Erythroblast (primary cell): ENCODE measurements at places on chromosomes 3 and 15.

- DNase-seq: no peak
Measured at GRCh38 chr15:34126522-34126921, 24.6 kb downstream of the PGBD4 start.

DNA sequence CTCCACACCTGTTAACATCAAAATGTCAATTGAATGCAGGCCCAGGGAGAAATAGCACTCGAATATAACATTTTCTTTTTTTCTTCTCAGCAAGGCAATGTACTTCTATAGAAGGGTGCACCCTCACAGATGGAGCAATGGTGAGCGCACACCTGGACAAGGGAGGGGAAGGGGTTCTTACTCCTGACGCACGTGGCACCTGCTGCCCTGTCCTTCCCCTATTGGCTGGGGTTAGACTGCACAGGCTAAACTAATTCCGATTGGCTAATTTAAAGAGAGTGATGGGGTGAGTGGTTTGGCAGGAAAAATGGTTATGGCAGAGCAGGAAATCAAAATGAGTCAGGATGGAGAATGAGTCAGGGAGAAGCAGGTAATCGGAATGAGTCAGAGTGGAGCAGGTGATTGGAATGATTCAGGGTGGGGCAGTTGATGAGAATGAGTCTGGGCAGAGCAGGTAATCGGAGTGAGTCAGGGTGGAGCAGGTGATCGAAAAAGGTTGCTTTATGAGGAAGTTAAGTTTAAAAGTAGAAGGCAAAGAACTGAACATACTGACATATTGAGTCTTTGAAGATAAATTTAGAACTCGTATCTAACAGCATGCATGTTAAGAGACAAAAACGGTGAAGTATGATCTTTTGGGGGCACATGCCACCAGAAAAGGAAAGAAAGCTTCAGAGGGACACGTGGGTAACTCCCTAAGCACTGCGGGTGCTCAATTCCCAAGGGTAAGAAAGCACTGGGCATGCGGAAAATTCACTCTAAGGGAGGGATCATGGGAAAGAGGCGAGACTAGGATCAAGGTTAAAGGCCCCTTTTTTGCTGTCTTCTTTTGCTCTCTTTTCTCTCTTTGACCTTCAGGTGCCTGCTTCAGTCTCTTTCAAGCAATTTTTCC lies 72.9 kb upstream of the GALNT15 start:
- DNase-seq: no peak

DNA sequence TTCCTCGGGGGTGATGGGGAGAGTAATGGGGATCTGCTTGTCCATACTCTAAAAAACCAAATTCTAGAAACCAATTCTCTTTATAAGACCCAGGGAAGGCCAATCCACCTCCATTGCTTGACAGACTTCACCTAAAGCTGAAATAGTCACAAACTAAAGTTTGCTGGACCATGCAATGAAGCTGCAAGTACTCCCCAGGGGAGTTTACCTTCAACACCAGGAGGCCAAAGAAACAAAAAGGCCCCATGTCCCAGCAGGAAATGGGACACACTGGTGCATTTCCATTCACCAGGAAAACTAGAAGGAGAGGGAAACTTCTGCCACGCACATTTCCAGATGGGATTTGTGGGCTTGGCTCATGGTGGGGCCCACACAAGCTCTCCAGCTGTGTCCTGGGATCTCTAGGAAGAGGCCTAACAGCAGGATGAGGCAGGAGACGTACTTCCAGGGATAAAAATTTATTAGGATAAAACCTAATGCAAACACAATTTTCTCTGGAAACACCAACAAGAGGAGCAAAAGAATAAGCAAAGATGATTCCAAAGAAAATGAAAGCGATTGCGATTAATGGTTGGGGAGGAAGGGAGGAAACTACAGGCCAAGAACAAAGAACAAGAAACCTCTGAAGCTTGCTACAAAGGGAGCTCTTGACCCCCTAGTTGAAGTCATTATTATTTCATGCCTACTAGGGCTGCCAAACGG lies 238.0 kb upstream of the LRTM1 start:
- DNase-seq: no peak

GRCh38 chr3:152381881-152382295 lies 113.2 kb downstream of the MBNL1 start:
- no peak for DNase-seq

DNA sequence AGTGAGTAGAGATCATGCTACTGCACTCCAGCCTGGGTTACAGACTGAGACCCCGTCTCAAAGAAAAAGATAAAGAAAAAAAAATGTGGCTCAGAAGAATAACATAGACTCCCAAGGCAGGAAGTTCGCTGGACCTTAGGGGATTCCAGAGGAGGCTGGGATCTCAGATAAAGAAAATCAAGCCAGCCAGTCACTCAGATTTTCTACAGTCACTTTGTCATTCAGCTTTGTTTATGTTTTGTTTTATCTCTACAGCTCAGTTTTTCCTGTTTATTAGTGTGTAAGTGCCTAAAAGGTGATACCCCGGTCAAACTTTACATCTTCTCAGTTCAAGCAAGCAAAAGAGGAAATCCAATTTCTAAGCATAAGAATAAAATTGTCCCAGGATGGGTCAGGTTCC lies 6.3 kb downstream of the TMEM202 start:
- no peak for DNase-seq

GRCh38 chr3:159371961-159372360 lies 570.1 kb downstream of the MFSD1 start:
- DNase-seq: no peak

DNA sequence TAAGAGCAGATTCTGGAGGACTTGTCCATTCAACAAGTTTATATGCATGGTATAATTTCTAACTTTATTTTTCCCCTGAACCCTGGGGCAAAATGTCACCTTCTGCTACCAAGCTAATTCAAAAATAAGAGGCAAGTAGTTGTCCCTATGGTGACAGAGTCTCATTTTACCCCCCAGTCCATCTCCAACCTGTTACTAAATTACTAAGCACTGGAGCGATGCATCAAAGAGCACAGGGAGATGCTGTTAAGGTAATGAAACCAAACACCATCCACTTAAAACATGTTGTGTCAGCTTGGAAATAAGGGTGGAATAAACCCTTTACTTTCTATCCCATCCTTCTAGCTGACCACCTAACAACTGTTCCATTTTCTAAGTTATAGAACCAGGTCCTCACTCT lies 417.4 kb upstream of the ATP11B start:
- no peak for DNase-seq

DNA sequence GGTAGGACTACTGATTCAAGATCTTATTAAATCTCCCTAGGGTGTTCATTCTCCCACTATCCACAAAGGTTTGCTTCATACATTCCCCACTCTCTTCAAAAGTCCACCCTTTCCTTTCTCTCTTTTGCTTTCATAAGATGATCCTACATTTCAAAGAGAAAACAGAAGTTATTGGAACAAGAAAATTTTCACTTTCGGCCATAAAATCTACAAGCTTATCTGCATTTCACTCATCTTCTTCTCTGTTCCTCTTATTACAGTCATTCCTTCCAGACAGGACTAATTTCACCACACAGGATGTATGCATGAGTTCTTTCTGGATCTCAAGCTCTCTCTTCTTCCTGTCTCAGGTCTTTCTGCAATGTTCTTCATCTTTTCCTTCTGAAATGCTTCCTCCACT lies 238.7 kb downstream of the ISL2 start:
- DNase-seq: no peak

- no peak for DNase-seq
Measured at GRCh38 chr3:119601154-119601553, 3.5 kb downstream of the PLA1A start.

DNA sequence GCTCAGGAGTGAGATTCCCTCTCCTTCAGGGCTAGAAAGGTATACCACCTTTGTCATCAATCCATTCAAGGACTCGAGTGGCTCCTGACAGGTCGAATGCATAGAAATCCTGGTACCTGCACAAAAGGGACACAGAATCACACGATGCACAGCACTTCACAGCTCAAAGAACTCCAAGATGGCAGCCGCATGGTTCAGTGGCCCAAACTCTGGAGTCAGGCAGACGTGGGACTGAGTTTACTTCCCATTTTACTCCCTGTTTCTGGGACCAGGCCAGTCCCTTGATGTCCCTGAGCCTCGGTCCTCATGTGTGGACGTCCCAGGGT lies 536 bp downstream of the WDR73 start:
- DNase-seq: no peak

DNA sequence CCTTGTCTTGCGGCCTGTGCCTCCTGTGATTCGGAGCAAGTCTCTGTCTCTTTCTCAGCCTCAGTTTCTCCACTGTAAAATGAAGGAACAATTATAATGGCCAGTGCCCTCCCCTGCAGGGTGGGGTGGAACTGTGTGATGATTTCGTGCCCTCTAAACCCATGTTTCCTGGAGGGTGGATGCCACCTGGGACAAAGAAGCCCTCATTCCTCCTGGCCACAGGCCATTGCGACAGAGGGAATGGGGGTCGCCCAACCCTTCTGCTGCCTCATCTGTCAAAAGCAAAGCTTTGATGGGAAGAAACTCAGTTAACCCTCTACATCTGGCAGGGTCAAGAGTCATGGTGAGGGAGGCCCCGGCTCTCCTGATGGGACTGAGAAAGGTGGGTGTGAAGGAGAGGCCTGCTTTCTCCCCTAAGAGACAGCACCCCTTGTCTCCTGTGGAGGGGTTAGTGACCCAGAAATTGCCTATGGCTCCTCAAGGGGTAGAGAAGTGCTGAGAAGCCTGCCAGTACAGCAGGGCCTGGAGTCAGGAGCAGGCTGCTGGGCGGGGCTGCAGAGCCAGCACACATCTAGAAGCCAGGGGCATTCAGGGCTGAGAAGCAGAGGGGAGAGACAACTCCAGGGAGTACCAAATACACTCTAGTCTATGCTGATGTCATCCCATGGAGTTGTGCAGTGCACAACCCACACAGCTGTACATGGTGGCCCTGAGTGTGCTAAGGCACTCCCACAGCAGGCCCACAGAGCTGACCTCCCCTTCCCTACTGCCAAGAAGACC lies 61.0 kb downstream of the PLXNA1 start:
- DNase-seq: no peak

- DNase-seq: no peak
Measured at GRCh38 chr3:78888635-78889034, 879.2 kb downstream of the ROBO1 start.

DNA sequence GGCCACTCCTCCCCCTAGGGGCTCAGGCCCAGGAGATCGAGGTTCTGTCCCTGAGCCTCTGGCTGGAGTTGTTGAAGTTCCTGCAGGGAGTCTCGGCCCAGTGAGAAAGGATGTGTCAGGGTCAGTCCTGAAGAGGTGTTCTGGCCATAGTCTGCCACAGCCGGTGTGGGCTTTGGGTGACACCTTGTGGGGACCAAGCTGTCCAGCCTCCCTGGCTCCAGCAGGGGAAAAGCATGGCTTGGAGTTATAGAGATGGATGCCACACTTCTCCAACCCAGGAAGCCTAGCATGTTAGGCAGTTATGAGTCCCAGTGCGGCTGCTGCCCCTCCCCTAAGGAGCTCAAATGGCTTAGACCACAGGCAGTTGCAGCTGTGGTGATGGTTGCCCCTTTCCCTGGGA lies 945.6 kb upstream of the GBE1 start:
- no peak for DNase-seq

- DNase-seq: no peak
Measured at GRCh38 chr15:44317423-44318058, 29.0 kb downstream of the GOLM2 start.

GRCh38 chr3:171932153-171932611 lies 89.0 kb downstream of the TMEM212 start:
- no peak for DNase-seq

GRCh38 chr3:111613294-111613693 lies 18.1 kb upstream of the ZBED2 start:
- no peak for DNase-seq

DNA sequence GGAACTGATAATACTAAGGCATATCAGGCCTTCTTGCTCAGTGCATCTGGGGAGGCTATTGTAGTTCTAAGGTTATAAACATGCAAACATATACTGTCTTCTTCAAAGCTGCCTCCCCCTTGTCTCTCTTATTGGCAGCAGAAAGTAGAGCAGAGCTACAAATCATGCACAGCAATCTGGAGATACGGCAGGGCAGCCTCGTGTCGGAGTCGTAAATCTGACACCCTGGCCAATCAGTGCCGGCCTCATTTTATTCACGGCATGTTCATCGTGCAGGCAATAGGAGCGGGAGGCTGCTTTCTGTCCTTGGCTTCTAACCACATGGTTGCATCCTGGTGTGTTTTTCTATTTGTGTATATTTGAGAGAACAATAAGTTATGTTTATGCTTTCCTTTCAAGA lies 300.2 kb upstream of the CNTN6 start:
- DNase-seq: no peak

DNA sequence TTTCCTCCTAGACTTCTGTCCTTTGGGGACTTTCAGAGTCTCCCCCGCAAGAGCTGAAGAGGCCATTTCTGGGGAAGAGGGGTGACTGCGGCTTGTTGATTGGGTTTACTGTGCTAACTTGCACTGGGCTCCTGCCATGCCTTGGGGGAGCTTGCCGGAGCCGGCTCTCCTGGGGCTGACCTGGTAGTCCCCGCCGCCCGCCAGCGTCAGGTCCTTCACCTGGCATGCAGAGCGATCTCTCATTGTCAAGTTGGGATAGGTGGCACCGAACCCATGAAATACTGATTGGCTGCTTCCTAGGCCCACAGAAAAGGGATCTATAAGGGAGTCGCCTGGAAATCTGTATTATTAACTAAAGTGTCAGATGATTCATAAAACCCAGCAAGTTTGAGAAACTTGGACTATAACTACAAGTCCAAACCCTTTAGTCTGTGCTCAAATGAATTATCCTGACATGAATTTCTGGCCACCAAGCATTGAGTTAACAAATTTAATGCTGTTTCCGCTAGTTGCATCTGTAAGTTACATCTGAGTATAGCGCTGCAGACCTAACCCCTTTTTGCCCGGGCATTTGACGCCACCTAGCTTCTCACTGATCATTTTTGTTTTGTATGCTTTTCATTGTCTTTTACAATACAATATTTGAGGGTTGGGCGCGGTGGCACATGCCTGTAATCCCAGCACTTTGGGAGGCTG lies 607 bp upstream of the IMP3 start:
- DNase-seq: peak; percentile 73

GRCh38 chr3:178618896-178619295 lies 82.7 kb downstream of the KCNMB2 start:
- DNase-seq: no peak

DNA sequence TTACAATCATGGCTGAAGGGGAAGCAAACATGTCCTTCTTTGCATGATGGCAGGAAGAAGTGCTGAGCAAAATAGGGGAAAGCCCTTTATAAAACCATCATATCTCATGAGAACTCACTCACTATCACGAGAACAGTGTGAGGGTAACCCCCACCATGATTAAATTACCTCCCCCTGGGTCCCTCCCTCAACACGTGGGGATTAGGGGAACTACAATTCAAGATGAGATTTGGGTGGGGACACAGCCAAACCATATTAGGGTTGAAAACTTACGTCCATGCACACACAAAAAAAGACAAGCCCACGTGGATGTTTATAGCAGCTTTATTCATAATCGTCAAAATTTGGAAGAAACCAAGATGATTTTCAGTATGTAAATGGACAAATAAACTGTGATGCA lies 72.3 kb downstream of the RPL22L1 start:
- DNase-seq: peak; percentile 17

GRCh38 chr3:172201870-172202236 lies 162.5 kb downstream of the FNDC3B start:
- no peak for DNase-seq

- DNase-seq: peak; percentile 0
Measured at GRCh38 chr3:21934591-21934990, 183.6 kb upstream of the ZNF385D start.

- DNase-seq: no peak
Measured at GRCh38 chr15:81229586-81229985, 32.9 kb downstream of the IL16 start.
